WERI-Rb-1 (cell line): ENCODE measurements at places on chromosomes 5 and 9.

GRCh38 chr9:128250839-128251731 is 24.7 kb downstream of the GOLGA2 start:
- no peak for DNase-seq

DNA sequence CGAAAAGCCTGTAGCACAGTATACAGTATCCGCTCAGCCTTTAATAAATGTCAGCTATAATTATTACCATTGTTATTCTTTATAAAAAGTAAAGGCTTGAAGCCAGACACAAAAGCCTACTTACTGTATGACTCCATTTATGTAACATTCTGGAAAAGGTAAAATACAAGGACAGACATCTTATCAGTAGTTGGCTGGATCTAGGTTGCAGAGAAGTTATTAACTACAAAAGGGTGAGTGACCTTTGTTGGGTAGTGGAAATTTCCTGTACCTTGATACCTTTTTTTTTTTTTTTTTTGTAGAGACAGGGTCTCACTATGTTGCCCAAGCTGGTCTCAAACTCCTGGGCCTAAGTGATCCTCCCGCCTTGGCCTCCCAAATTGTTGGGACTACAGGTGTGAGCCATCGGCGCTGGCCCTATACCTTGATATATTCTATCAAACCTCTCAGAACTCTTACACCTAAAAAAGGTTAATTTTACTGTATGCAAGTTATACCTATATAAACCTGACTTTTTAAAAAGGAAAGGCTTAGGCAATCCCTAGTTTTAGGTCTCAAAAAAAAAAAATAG is 6.0 kb downstream of the HDAC3 start:
- DNase-seq: no peak

DNA sequence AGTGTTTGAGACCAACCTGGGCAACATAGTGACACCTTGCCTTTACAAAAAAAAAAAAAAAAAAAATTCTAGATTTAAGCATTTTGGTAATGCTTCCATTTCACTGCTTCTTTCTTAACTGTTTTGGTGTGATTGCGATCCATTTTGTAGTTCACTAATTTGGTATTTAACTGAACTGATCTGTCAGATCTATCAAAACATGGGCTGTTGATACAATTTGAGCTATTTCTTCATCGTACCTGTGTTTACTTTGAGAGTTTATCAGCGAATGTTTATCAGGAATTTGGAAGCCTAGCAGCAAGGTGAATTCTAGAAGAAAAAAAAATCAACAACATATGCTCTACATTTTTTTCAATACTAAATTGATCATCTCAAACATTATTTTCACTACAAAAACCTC is 864.9 kb upstream of the WWC1 start:
- DNase-seq: no peak

GRCh38 chr9:129068990-129069861 is 11.7 kb upstream of the DOLPP1 start:
- peak; percentile 84 for DNase-seq

DNA sequence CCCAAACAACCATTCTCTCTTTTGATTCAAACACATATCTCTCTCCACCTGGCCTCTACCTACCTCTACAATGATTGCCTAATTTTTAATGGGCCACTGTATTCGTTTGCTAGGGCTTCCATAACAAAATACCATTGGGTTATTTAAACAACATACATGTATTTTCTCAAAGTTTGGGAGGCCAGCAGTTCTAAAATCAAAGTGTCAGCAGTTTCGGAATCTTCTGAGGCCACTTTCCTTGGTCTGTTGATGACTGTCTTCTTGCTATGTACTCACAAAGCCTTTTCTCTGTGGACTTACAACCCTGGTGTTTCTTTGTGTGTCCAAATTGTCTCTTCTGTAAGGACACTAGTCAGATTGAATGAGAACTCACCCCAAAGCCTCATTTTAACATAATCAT is 214.7 kb downstream of the BRINP1 start:
- DNase-seq: no peak

- DNase-seq: no peak
These were observed 193.6 kb downstream of the DRD1 start for GRCh38 chr5:175250426-175250825.

- DNase-seq: no peak
These were observed 125.2 kb downstream of the GALNT10 start for GRCh38 chr5:154315756-154316155.

- no peak for DNase-seq
These were observed 42.3 kb upstream of the DHFR start for GRCh38 chr5:80697100-80697499.

GRCh38 chr9:12796601-12797000 is 21.8 kb downstream of the LURAP1L start:
- DNase-seq: no peak

DNA sequence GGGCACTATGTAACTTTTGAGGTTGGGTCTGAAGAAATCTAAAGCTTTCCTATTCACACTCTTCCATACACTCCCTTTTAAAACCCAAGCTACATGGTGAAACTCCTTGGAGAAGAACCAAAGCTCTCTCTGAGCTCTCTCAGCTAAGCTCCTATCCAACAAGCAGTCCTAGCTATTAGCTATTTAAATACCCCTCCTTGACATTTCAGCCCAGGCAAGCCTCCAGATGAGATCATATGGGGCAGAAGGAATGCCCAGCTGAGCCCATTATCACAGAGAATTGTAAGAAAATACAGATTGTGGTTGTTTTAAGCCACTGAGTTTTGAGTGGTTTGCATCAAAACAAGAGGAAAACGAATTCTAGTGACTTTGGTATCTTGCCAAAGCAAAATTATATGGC is 15.2 kb downstream of the HSPB3 start:
- no peak for DNase-seq

GRCh38 chr9:121463026-121463807 is 36.4 kb downstream of the GGTA1 start:
- peak; percentile 64 for DNase-seq

GRCh38 chr5:6753851-6754250 is 40.6 kb downstream of the TENT4A start:
- DNase-seq: no peak

GRCh38 chr5:152290181-152290580 is 114.9 kb downstream of the NMUR2 start:
- no peak for DNase-seq
